ENCODE measurements at places on chromosomes 11 and 22.

- DNase-seq: no peak
Observed at GRCh38 chr11:70111269-70112016, 33.3 kb downstream of the ANO1 start.

DNA sequence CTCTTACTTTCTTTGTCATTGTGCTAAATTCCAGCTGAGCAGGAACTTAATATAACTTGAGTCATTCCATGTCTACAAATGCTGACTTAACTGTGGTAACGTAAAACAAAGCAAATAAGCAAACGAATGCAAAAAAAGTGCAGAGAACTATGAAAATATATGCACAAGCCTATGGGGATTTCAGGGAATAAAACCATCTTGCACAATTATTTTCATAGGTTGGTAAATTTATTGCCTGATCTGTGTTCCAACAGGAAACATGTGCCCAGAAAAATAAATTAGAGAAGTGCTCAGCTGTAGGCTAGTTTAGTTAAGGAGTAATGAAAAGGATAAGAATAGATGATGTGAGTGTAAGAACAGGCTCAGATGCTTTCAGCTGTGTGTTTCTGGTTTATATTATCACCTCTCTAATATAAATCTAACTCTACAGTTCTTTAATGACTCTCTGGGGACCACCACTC lies 1169.3 kb downstream of the LRRC4C start:
- DNase-seq: no peak

DNA sequence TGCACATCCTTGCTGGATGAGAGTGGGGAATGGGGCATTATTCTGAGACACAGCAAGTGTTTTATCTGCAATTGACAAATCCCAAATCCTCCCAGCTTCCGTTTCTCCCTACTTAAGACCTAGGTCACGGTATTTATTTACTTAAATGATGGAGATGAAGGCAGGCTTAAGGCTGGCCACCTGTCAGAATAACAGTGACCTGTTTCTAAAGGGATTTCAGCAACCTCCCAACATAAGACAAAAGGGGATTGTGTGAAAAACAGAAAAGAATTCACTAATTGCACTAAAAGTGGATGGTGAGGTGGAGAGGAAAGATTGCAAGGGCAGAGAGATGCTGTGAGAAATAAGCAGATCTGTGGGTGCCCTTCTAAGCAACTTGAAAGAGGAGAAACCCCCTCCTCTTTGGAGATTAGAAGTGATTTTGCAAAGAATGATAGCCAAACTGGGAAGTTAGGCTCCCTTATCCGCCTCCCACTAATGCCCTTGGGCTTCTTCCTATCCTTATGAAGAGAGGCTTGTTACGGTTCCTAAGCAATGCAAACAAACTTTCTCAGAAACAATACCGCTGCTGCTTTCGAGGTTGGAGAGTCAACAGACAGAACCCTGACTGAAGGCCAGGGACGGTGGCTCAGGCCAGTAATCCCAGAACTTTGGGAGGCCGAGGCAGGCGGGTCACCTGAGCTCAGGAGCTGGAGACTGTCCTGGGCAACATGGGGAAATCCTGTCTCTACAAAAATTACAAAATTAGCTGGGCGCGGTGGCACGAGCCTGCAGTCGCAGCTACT lies 84.3 kb downstream of the ARL14EP start:
- no peak for DNase-seq

DNA sequence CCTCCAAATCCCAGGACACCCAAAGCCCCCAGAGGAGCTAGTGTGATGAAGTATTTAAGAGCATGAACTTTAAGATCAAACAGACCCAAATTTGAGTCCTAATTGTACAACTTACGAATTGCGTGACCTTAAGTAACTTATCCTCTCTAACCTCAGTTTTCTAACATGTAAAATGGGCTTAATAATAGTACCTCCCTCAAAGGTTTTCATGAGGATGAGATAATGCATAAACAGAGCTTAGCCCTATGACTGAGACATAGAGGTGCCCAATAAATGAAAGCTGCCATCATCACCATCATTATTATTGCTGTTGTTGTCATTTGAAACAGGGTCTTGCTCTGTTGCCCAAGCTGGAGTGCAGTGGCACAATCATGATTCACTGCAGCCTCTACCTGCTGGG lies 9.2 kb downstream of the SCN2B start:
- no peak for DNase-seq

GRCh38 chr11:90795746-90796145 lies 572.9 kb upstream of the CHORDC1 start:
- no peak for DNase-seq

Measured in effector CD8-positive, alpha-beta T cell (primary cell).